ENCODE measurements at places on chromosomes 2 and 18.

DNA sequence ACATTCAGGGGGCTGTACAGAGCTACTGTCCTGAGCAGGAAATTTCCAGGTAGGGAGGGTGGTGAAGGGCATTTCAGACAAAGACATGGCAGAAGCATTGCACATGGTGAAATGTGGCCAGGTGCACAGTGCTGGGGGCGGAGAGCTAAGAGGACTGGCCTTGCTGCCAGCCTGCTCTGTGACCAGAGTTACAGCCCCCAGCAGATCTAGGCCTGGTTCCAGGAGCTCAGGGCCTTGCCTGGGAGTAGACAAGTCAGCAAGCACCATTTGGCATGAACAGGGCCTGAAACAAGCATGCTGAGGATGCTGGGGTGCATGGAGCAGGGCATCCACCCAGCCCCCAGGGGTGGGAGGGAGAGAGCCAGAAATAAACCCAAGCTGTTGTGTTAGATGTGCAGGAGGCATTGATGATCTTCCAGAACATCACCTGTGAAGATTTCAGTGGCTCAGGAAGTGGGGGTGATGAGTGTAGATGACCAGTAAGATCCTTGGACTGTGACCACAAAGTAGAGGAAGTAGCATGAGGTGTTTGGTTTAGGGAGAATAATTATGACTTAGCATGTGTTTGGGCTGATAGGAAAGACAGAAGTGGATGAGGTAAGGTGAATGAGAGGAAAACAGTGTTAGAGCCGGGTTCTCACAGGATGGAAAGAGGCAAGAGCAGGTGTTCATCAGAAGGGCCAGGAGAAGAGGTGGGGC lies 61.1 kb downstream of the COA5 start:
- no peak for DNase-seq

GRCh38 chr2:219691571-219691970 lies 64.1 kb downstream of the SLC4A3 start:
- no peak for DNase-seq

- DNase-seq = no peak
These were observed 63.6 kb upstream of the LTBP1 start for GRCh38 chr2:32882816-32883810.

DNA sequence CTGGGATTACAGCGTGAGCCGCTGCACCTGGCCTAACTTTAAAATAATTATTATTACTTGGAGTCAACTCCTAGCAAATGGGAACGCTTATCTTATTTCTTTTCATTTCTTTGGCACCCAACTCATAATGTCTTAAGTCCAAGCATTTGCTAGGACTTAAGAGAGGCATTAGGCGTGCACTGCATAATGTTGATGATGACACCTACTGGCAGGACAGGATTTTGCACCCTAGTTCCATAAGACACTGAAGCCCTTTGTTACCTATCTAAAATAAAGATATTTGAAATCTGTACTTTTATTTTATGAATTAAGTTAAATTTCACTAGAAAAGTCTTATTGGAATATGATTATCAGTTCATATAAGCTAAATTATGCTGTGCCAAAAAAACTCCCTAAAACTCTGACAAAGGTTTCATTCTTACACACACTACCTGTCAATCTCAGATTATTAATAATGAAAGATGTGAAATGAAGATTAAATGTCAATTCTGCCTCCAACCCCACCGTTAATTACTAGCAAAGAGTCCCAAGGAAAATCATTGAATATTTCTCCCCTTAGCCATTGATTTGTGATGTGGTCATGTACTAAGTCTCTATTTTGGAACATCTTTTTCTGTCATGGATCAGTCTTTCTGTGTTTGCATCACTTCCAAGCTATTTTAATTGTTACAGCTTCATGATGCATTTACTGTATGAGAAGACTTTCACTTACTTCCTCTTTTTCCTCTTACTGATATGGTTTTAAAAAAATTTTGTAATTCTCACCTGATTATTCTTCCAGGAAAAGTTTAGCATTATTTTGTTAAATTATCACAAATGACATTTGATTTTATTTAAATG lies 12.7 kb upstream of the CDH2 start:
- no peak for DNase-seq

- DNase-seq = no peak
These were observed 183.6 kb downstream of the DCC start for GRCh38 chr18:52523566-52523965.

DNA sequence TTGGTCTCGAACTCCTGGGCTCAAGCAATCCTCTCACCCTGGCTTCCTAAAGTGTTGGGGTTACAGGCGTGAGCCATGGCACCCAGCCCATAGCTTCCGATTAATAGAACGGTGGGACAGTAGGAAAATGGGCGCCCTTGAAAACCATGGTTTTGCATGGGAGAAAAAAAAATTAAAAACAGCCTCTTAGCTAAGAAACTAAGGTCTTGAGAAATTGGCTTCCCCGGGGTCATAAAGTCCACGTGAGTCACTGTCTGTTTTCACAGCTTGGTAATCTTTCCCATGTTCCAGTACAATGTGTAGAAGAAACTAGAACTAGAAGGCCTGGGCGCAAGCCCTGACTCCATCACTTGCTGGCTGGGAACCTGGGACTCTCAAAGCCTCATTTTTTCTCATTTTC lies 20.7 kb downstream of the B3GNT2 start:
- peak; percentile 51 for DNase-seq

GRCh38 chr2:210707900-210708299 lies 151.5 kb downstream of the CPS1 start:
- DNase-seq = no peak

DNA sequence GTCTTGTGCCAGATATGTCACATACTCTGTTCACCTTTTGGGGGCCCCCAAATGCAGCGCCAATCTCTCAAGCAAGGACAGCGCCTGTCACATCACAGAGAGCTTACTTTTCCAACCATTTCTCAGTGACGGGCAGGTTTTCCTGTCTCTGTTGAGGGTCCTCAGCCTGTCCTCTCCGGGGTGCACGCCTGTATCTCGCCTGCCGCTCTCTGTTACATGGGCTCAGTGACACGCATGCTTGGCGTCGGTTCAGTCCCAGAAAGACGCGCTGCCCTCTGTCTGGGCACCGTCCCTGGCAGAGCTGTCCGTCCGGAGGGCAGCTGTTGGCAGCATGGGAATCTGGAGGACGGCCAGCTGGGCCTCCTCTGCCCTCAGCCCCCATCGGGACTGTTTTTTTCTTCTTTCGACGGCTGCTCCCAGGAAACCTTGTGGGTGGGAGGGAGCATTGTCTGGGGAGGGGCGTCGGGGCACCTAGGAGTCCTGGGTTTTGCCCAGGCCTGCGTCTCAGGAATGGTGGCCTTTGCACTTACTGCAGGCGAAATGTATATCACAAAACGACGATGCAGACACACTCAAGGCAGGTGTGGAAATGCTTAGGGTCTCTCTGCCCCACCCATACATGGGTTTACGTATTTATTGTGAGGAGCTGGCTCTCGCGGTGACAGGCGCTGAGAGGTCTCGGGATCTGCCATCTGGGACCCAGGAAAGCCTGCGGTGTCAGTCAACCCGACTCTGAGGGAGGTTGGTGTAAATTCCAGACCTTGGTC lies 30.9 kb downstream of the RTP5 start:
- DNase-seq = peak; percentile 25

DNA sequence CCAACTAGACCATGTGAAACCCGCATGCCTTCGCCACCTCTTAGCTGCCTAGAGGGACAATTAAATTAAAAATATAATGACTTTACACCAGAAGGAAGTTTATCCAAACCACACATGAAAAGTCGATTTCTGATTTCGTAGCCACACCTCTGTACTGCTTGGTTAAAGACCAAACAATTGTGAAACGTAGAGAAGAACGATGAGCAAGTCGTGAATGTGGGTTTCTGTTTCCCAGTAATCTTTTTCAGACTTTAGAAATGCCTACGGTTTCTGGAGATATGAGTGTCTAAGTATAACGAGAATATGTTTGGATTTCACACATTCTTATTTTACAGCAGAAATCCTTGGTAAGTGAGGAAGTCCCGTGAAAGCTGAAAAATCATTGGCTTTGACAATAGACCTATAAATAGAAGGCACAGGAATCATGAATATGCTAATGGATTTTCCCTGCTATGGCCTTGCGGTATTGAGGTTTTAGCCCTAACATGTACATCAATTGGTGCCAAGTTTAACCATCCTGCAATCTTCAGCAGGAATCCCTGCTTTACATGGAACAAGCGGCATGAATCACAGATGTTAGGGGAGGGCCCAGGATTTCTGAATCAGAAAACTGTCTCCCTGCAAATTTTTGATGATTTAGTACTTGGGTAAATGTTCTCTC lies 105.6 kb downstream of the TTC32 start:
- DNase-seq = no peak

DNA sequence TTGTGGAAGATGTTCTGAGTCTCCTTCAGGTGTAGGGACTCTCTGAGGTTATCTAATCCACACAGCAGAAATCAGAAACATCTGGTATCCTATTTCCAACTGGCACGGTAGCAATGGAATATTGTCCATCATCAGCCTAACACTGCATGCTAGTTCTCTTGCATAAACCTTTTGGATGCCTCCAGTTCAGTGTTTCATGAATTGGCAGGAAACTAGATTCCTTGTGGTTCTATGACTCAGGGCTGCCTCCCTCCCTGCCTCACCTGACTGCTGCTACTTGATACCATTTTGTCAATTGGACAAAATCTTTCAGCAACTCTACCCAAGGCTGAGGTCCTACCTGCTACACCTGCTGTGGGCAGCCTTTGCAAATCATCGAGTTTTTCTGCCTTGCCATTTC lies 130.9 kb downstream of the TPGS2 start:
- DNase-seq = peak; percentile 70

GRCh38 chr18:79856119-79857007 lies 58.6 kb downstream of the KCNG2 start:
- no peak for DNase-seq

DNA sequence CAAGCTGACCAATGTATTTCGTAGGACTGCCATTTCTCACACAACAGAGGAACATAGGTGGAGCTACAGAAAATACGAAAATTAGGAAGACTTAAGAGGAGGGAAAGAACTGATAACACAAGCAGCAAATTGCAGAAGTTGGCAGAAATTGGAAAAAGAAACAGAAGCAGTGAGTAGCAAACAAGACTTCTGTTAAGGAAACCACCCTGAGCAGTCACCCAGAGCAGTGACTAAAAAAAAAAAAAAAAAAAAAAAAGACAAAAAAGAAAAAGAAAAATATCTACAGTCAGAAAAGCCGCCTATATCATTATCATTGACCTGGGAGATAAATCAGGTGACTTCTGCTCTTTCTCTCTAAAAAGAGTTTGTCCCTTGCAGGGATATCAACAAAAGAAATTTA lies 21.4 kb downstream of the STK17B start:
- no peak for DNase-seq

GRCh38 chr2:48715956-48716355 lies 39.6 kb downstream of the LHCGR start:
- DNase-seq = no peak

- no peak for DNase-seq
These were observed 21.6 kb upstream of the TMEM17 start for GRCh38 chr2:62527478-62528210.

DNA sequence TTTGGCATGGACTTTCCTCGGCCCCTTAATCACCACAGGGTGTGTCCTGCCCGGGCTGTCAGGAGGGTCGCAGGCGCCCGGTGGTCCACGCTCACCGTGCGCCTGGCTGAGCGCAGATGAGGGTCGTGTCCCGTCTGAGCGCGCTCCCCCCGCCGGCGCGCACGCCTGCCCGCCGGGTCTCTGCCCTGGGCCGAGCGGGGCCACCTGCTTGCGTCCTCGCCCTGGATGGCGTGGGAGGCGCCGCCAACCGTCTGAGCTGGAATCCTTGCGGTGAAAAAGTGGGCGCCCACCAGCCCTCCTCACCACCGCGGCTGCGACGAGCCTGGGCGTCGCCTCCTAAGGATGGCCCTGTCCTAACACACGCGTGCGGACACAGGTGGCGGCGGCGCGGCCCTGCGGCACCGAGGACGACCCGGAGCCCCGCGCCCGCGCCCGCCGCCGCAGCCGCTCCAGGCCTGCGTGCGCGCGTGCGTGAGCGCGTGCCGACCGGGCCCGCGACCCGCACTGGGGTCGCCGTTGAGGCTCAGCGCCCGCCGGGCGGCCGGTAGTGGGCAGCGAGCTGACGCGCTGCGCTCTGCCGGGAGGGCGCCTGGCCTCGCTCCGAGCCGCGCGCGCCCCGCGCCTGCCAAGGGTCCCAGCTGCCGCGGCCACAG lies 126.6 kb downstream of the ARHGEF4 start:
- DNase-seq = no peak
